T-helper 2 cell (primary cell): ENCODE measurements at places on chromosomes 11 and 22.
A peak's percentile ranks its signal among the peaks of the same experiment; 100 is the strongest.

DNA sequence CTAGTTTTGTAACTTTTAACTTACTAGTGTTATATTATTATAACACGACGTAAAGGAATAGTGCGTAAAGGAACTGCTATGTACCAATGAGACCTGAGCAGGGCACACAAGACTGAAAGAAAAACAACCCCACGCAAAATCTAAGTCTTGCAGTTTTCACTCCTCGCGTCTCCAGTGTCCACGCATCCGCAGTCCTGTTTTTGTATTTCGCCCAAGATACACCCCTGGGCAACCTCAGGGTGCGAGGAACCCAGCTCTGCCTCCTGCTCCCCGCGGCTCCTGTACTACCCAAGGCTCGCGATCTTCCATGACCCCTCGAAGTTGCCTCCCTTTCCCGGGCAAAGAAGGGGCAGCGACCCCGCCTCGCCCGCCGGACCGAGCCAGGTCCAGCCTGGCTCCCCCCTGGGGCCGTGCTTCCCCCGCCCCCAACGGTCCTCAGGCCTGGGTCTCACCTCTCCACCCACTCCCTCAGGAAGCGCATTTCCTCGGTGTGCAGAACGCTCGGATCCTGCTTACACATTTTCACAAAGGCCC is 393 bp downstream of the ST13 start:
- no peak for DNase-seq

DNA sequence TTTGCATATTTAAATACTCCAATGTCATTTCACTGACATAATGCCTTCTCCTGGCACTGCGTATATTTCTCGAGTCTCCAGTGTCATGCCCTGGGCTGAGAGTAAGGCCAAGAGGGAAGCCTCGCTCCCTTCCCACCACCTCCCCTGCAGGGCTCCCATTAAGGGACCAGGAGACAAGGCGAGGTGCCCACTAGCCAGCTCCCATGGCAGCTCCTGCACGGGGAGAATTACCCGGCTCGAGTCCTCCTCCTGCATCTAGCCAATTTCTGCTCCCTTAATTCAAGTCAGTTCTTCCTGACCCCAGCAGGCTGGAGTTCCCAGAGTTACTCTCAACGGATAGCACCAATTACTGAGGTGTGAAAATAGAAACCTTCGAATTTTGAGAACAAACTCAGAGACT is 31.9 kb downstream of the OPCML start:
- DNase-seq = no peak

DNA sequence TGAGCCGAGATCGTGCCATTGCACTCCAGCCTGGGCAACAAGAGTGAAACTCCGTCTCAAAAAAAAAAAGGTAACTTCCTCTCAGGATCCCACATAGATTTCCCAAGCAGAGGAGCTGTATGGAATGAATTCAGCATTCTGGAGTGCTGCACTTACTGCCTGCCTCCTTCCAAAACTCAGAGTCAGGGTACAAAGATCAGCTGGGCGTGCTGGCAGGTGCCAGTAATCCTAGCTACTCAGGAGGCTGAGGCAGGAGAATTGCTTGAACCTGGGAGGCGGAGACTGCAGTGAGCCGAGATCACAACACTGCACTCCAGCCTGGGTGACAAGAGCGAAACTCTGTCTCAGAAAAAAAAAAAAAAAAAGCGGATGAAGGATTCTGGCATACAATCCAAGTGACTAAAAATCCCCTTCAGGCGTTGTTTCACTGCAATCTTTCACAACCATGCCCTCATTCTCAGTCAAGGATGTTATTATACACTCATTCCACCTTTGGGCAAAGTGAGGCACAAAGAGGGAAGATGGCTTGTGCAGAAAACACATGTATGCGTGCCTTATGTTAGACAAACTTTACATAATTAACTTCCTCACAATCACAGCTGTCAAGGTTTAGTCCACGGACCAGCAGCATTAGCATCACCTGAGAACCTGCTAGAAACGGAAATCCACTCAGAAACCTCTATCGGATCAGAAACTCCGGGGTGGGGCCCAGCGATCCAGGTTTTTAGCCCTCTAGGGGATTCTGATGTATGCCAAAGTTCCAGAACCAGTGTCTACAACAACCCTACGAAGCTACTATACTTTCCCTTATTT is 1.1 kb upstream of the NOL12 start:
- DNase-seq = no peak

GRCh38 chr11:82703796-82704195 is 29.9 kb downstream of the FAM181B start:
- DNase-seq = no peak

DNA sequence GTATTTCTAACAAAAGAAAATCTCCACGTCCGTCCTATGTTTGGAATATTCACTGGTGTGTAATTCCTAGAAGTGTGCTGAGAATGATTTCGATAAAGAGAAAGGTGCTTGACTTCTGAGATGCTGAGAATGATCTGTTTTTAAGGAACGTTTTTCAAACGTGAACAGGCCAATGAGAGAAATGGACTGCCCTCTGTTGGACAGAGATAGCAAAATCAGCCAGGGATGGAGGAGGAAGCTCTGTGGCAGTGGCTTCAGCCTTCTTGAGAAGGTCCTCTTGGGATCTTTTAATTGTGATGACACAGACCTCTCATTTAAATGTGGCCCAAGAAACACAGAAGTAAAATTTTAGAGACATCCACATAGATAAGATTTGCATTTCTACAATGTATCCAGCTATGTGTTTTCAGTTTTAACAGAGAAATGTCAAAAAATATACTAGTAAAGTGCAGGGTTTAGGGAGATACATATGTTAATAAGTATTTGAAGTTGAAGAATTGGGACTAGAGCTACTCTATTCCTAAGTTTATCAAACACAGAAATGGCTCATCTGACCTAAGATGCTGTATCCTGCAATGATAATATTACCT is 84.0 kb upstream of the RCN1 start:
- DNase-seq = no peak

- DNase-seq = no peak
These were observed at the start of gene RPS6KA4 for GRCh38 chr11:64358907-64359711. Gene RPS6KA4, plus strand, starts transcription at chr11:64359162. Its CDS starts 74 bp downstream, at chr11:64359236.

DNA sequence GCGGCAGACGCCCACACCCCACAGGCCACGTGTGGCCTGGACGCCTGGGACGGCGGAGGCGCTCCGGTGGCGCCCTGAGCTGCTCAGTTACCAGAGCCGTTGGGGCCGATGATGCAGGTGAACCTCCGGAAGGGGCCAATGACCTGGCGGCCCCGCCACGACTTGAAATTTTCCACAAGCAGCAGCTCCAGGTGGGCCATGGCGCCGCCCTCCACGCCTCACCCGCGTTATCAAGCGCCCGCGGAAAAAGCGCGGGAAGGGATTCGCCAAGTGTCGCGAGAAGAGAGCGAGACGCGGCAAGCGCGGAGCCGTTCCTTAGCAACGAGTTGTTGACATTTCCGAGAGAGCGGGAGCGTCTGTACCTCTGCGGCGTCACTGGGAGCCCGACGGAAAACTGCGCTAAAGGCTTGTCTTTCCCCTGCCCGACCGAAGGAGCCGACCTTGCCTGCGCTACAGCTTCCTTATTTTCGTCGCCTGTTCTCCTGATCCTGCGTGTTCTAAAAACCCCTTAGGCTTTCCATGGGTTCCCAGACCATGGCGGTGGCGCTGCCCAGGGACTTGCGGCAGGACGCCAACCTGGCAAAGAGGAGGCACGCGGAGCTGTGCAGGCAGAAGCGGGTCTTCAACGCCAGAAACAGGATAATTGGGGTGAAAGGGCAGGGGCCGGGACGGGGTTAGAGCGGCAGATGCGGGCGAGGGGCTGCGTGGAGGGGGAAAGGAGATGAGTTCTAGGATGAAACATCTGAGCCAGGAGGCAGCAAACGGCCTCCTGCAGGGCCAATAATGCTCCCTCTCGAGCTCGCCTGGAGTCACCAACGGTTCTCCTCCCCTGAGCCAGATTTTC is at the start of the genes RIBC2 and SMC1B:
TSS of gene RIBC2 (plus strand) at position 326 of the 844 bp plus-strand sequence. CDS start at position 520, 194 bp downstream.
TSS of gene SMC1B (minus strand) at position 232 of the 844 bp plus-strand sequence. CDS start at position 200, 32 bp downstream.
- DNase-seq = peak; percentile 70

DNA sequence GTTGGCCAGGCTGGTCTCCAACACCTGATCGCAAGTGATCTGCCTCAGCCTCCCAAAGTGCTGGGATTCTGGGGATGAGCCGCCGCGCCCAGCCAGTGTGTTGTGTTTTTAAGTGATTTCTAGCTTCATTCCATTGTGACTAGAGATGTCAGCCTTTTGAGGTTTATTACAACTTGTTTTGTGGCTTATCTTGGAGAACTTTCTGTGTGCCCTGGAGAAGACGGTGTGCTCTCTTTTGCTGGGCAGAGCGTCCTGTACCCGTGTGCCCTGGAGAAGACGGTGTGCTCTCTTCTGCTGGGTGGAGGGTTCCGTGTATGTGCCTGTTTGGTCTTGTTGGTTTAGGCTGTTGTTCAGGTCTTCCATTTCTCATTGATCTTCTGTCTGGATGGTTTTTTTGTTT is 12.5 kb downstream of the SELENOO start:
- DNase-seq = no peak

DNA sequence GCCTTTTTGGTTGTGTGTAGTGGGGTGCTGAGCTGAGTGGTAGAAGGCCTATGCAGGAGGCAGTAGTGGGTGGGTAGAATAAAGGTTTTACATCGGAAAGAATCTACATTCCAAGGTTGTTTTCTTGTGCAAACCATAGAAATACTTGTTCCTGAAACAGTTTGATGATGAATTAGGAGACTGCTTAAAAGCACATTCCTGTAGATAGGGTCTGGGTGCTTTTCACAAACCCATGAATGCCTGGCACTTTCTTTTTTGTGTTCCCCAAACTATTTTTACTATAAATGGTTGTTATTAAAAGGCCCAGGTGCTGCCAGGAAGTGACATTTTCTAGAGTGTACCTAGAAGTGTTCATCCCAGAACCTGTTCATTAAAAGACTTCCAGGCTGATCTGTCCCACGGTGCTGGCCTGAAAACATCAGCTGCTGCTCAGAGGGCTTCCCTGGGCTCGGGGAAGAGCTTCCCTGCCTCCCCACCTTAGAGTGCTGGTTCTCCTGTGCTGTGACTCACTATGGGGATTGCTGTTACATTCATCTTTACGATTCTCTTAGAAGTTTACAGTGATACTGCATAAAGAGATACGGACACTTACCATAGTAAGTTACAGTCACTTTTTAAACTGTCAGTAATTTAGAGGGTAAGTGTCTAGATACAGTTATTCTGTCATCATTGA is 27.9 kb downstream of the PPFIA1 start:
- no peak for DNase-seq

DNA sequence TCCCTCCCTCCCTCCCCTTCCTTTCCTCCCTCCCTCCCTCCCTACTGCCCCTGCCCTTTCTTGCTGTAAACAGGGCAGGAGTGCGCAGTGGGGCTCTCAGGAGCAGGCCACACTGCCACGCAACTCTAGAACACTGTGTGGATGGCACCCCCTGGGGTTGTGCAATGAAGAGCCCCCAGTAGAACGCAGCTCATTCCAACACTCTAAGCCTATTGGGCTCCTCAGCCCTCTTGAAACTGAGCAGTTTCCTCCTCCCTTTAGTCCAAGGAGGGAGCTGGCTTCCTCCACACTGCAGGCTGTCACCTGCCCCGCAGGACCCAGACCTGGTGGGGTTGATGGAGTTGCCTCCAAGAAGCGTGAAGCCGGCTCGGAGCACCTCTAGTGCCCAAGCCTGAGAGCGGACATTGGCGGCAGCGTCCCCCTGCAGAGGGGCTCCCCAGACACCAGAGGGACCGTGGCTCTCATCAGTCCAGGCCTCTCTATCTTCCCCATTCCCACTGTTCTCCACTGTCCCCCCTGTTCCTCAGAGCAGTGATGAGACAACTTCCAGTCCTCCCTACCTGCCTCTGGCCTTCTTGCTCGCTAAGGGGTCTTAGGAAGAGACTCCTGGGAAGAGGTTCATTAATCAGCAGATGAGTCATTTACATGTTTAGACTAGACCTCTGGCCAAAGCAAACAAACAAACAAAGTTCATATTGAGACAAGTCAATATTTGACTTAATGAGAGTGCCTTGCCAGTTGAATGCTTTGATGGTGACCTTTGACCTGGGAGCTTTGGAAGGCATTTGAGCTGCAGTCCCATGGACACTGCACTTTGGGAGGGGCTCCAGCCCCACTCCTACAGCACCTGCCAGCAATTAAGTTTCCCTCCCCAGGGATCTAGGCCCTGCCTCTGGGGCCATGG is 64.0 kb downstream of the RPUSD4 start:
- no peak for DNase-seq

DNA sequence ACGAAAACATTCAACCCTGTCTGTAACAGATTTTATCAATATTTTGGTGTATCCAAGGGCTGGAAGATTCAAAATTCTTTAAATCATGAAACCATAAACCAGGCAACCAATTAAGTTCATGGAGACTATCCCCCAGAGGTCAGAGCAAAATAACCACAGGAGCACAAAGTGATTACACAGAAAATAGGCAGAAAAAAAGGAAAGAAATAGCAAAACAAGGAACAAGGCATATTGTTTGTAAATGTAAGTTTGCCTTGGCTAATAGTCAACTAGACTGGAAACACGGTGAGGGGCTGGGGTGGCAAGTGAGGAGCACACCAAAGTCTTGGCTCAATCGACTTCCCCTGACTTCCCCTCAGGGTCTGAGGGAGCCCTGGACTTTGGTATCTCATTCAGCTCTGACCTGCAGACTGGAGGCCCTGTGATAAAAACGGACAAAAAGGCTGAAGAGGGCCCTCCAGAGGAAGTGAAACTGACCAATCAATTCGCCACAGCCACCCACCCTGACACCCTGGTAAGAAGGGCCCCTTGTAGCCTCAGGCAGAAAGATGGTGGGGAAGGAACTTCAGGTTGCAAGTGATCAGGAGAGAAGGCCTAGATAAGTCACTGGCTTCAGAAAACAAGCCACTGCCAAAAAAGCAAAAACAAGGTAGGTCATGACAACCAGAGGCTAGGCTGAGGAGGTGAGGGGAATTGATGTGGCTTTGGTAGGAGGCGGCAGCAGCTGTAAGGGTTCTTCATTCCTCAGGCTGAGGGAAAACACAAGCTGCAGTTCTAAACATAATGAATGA is 1.8 kb downstream of the SIK3 start:
- peak; percentile 15 for DNase-seq

DNA sequence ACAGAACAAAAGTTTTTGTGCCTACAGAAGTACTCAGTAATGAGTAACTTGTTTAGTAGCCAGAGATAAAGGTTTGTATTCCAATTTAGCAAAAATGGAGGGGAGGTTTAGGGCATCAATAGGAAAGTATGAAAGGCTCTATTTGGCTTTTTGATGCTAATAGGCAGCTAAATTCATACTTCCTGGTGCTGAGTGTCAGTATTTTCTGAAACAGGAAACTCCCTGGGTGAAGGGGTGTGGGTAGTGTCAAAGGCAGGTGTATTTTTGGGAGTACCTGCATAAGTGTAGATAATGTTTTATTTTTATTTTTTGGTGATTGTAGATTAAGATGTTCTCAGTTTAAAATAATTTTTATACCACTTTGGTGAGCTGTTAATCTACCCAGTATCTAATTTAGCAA is 29.3 kb upstream of the MMP7 start:
- DNase-seq = no peak

GRCh38 chr11:34207487-34208180 is 102.2 kb downstream of the NAT10 start:
- DNase-seq = no peak

DNA sequence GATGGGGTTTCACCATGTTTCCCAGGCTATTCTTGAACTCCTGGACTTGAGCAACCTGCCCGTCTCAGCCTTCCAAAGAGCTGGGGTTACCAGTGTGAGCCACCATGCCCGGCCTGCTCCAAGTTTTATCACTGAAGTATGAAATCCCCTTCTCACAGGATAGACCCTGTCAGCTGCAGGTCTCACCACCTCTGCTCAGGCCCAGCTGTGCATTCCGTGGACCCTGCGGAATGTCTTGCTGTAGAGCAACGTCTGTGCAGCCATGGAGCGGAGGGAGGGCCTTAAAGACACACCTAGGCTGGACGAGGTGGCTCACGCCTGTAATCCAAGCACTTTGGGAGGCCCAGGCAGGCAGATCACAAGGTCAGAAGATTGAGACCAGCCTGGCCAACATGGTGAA is 625.4 kb downstream of the BRD1 start:
- no peak for DNase-seq

- DNase-seq = peak; percentile 78
These were observed 8.4 kb upstream of the SLC2A11 start for GRCh38 chr22:23849009-23850006.
